ENCODE measurements at places on chromosomes 13 and 19. TPM values are rescaled to one million over a fixed set of nuclear protein-coding genes. Genes with fewer than 3 reads are reported as not detected.

DNA sequence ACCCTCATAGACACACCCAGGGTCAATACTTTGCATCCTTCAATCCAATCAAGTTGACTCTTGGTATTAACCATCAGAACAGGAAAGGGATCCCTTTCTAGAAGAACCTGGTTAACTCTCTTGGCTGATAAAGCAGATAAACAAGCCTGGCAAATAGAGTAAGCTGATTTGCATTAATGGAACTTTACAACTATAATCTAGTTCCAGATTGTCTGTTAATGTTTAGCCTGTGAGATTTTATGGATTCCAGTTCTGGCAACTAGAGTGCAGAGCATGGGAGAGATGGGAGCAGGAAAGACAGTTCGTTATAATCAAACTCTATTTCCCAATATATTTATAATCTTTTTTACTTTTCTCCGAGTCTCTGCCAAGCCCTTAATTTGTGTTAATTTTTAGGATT, 272.6 kb upstream of the KLHL1 start:
- DNase-seq, result no peak

- peak; percentile 2 for DNase-seq
These were observed 759.9 kb downstream of the GPC5 start for GRCh38 chr13:92158346-92158745.

- peak; percentile 86 for DNase-seq
These were observed at the start of gene MIER2 for GRCh38 chr19:344625-345319. MIER2 (minus strand) TSS chr19:344796; CDS start chr19:344782, 14 bp downstream.

DNA sequence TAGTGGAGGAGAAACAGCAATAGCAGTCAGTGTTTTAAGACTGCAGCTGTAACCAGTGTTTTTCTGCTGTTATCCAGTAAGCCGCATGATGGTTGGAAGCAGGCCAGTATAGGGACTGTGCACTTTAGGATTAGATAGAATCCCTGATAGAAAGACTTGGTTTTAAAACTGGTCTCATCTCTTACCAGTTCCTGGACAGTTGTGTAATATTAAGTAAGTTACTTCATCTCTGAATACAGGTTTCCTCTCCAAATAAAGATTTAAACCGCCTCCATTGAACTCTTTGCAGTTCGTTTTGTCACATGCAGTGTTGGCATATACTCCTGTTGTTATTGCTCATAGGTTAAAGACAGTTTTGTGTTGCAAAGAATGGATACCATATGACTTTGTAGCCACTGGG, 25.6 kb downstream of the URI1 start:
- no peak for DNase-seq

DNA sequence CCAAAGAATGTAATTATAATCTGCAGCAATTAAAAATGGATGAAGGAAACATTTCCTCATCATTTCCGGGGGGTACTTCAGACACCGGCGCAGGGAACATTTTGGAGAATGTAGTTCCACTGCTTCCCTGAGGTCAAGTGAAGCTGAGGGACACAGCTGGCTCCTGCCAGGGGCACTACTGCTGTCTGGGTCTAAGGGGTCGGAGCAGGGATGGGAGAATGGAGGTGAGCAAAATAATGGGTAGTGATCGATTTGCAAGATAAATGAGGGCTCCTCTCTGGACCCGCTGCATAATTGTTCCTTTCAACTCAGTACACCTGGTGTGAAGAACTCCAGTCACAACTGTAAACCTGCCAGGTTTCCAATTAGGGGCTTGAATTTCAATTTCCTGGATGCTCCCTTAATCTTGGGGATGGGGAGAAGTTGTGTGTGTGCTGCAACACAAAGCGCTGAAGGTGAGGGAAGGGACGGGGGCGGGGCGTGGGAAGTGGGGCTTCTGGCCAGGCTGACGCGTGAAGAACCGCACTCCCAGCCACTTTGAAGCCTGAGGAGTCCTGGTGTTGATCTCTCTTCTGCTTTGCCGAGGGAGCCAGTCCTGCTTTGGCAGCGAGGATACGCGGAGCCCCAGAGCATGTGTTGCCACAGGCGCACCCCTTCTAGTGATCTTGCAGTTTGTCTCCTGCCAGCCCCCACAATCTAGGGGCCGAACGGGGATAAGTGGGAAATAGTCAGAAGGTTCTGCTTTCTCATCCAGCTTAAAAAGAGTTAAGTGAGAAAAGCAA, 57.9 kb upstream of the PCDH8 start:
- DNase-seq, result no peak

- peak; percentile 41 for DNase-seq
These were observed 12.2 kb downstream of the NUFIP1 start for GRCh38 chr13:44976949-44977583.

GRCh38 chr19:32902448-32902847, 32.9 kb upstream of the SLC7A9 start:
- no peak for DNase-seq

- no peak for DNase-seq
These were observed 28.6 kb upstream of the NDUFS7 start for GRCh38 chr19:1354970-1355567.

DNA sequence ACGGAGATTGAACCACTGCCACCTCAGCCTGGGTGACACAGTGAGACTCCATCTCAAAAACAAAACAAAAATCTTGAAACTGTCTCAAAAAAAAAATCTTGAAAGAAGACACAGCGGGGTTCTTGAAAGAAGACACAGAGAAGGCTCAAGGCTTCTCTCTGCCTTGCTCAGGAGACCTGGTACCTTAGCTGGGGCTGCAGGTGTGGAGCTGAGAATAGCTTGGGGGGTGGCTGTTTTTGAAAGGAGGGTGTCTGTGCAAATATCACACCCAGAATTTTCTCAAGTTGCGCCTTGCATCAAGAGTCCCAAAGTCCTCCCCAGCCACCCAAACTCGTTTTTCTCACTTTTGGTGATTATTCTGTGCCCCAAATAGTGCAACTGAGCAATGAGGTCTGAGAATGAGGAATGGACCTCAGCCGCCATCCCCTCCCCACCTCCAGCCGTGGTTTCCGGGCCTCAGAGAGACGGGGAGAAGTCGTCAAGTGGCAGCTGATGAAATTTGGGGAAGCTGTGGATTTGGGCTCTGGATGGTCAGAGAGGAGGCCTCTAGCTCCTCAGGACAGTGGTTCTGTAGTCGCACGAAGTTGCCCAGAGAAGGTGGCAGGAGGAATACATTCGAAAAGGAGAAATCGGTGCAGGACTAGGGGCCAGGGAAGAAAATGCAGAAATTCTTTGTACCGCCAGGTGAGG, 8.8 kb downstream of the S1PR2 start:
- no peak for DNase-seq

DNA sequence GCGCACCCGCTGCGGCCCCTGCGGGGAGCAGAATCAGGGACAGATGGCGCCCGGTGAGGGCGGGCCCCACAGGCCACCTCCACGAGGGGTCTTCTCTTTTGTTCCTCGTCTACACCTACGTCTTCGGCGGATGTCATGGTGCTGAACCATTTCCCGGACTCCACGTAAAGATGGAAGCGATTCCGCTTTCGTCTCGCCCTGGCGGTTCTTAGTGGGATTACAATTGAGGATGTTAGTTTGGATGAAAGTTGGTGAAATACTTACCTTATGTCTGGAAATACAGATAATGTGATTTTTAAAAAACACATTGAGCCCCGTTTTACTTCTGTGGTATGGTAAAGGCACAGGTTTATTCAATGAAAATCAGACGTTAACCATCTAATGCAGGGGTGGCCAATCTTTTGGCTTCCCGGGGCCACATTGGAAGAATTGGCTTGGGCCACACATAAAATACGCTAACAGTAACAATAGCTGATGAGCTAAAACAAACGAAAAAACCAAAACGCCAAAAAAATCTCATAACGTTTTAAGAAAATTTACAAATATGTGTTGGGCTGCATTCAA, 1.4 kb upstream of the ZMYM5 start:
- peak; percentile 87 for DNase-seq

GRCh38 chr13:110868720-110869119, 46.1 kb downstream of the ANKRD10 start:
- no peak for DNase-seq

DNA sequence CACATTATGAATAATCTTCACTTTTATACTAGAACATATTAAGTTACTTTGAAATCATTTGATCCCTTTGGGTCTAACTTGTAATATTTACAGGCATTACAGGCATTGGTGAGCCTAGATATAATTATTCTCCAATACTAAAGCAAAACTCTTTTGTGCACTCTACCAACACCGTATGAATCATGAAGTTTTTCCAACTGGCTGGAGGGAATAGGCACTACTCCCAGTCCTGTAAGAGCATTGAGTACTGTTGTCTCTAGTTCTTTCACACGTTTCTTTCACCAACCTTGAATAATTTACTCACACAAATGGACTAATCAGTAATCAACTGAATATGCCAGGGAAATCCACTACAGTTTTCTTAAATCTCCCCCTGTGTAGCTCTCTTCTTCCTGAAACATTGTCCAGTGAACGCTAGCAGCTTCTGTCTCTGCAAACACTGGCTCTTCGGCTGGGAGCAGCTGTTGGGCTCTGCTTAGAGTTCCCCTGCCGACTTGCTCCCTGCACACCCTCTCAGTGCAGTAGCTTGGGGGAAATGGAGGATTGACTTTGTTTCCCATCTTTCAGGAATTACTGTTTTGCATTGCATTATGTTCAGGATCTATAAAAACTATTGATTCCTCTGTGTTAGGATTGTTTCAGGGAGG, 476.7 kb downstream of the RFC3 start:
- no peak for DNase-seq

DNA sequence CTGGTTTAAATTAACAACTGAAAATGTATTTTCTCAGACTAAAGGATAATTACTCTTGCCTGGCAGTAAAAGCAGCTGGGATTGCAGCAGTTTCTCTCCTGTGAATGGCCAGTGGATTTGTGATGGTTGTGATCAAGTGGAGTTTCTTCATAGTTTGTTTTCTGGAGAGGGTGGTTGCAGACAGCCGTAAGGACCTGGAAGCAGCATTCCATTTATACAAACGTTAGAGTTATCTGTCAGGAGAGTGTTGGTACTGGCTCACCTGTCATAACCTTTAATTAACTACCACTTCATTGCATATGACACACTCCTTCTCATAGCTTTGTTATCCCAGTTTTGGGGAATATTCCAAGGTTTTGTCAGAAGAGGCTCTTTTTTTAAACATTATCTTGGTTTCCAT, 258.4 kb upstream of the SLC10A2 start:
- DNase-seq, result no peak

DNA sequence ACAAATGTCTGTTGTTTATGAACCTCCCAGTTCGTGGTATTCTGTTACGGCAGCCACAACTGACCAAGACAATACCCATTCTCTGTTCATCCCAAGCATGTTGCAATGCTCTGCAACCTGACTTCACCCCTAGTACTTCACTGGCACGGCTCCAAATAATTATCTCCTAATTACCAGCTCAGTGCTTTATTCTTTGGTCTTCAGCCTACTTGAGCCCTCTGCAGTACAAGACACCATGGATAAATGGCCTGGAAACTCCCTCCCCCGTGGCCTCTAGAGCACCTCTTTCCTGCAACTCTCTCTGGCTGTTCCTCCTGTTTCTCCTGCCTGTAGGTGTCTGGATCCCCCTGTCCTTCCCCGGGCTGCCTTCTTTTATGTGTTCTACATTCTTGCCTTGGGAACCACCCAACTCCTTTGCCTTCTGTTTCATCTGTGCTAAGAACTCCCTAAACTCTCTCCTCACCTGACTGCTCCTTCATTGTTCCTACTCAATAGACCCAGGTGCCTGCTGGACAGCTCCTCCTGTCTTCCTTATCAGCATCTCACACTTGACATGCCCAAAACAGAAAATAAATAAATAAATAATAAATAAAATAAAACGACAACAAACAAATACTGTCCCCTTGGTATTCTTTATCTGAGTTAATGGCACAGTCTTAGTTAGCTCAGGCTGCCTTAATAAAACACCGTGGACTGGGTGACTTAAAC, 200.4 kb upstream of the IPO5 start:
- no peak for DNase-seq

DNA sequence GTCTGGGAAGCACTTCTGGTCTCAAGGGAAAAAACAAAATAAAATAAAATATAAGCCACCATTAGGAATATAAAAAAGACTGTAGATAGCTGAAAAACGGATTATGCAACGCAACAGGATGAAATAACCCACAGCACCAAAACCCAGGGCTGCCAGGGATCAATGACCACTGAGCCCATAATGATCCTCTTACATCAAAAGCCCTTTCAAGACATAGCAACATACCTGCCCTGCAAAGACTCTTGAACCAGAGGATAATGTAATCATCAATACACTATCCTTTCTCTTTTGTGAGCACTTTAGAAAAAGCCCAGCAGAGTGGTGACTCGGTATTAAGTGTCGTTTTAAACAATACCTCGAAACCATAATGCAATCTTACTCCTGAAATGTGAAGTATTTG, 235.0 kb upstream of the SOX21 start:
- no peak for DNase-seq

DNA sequence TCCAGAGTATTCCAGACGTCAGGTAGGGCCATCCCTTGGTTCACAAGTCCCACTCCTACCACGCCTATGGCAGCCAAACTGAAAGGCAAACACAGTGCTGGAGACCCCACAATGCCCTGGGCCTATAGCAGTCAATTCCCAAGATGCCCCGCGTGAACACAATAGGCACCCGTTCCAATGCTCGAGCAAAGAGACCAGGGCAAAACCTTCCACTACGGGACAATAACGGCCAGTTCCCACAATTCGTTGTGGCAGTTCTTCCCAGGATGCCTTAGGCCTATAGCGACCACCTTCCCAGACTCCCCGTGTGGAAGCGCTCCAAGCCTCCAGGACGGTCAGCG, 538 bp downstream of the ZNF428 start:
- peak; percentile 64 for DNase-seq

- peak; percentile 13 for DNase-seq
These were observed 516.2 kb downstream of the MYO16 start for GRCh38 chr13:109145631-109146030.

- DNase-seq, result no peak
These were observed 4.9 kb downstream of the MEX3D start for GRCh38 chr19:1563251-1563650.

DNA sequence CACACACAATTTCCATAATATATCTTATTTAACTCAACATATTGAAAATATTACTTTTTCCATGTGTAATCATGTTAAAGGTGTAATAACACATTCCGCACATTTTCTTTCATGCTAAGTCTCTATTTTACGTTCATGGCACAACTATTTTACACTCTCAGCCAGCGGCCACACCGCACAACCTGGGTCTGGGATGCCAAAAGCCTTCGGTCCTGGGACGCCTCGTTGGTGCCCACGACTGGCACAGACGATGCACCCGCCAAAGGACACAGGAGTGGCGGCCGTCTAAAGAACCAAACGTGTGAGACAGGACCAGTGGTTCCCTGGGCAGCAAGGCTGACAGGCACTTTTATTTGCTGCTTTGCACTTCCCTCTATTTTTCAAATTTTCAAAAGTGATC, 10.0 kb upstream of the PROZ start:
- DNase-seq, result no peak

- no peak for DNase-seq
These were observed 13.6 kb downstream of the NFILZ start for GRCh38 chr19:8643860-8644653.

- DNase-seq, result no peak
These were observed 5.8 kb upstream of the TMC4 start for GRCh38 chr19:54178581-54179261.

The NCR1 gene
- not detected for total RNA-seq

The PLEKHF1 gene
- 14.2 TPM for total RNA-seq

The BEST2 gene
- total RNA-seq, result not detected

The ZNF175 gene
- total RNA-seq, result 4.3 TPM

The ZNF235 gene
- total RNA-seq, result 7.5 TPM

The PCP2 gene
- total RNA-seq, result not detected
